ENCODE measurements at places on chromosomes 13 and 19.

DNA sequence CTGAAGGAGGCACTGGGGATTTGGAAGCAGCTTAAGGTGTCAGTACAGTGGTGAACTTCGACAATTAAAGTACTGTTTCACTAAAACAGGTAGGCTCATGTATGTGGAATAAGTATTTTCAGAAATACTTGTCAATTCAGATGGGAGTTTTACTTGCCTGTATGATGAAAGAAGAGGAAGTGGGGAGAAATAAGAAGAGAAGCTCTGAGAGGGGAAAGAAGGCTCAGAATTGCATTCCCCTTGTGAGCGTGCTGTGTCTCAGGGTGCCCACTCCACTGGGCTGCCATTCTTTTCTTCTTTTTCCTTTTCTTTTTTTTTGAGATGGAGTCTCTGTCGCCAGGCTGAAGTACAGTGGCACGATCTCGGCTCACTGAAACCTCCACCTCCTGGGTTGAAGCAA is 38.6 kb upstream of the RNF17 start:
- DNase-seq: no peak

- no peak for DNase-seq
Observed at GRCh38 chr13:33690354-33690753, 127.6 kb upstream of the RFC3 start.

DNA sequence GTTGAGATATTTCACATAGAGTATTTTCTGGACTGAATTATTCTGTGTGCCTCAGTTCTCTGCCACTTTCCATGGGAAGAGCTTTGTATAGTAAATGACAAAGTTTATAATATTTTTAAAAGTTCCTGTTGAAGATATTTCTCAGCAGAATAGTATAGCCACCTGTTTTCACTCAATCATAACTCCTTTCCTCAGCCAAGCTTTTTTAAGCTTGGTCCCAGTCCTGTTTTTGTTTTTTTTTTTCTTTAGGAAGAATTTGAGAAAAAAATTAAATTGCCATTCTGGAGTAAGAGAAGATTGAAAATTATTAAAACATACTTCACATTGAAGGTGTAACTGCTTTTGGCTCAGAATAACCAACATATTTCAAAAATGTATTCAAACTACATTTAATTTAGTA is 55.5 kb downstream of the ENOX1 start:
- DNase-seq: no peak

DNA sequence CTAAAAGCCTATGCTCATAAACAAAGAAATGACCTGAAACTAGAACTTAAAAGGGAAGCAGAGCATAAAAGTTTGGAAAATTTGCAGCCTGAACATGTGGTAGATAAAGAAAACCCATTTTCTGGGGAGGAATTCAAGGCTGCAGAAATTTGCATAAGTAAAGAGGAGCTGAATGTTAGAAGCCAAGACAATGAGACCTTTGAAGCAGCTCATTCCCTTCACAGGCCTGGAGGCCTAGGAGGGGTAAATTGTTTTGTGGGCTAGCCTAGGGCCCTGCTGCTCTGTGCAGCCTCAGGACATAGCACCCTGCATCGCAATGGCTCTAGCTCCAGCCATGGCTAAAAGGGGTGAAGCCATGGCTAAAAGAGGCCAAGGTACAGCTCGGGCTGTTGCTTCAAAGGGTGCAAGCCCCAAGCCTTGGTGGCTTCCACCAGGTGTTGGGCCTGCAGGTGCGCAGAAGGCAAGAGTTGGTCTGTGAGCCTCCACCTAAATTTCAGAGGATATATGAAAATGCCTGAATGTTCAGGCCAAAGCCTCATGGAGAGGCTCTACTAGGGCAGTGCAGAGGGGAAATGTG is 38.3 kb downstream of the ZIC2 start:
- no peak for DNase-seq

DNA sequence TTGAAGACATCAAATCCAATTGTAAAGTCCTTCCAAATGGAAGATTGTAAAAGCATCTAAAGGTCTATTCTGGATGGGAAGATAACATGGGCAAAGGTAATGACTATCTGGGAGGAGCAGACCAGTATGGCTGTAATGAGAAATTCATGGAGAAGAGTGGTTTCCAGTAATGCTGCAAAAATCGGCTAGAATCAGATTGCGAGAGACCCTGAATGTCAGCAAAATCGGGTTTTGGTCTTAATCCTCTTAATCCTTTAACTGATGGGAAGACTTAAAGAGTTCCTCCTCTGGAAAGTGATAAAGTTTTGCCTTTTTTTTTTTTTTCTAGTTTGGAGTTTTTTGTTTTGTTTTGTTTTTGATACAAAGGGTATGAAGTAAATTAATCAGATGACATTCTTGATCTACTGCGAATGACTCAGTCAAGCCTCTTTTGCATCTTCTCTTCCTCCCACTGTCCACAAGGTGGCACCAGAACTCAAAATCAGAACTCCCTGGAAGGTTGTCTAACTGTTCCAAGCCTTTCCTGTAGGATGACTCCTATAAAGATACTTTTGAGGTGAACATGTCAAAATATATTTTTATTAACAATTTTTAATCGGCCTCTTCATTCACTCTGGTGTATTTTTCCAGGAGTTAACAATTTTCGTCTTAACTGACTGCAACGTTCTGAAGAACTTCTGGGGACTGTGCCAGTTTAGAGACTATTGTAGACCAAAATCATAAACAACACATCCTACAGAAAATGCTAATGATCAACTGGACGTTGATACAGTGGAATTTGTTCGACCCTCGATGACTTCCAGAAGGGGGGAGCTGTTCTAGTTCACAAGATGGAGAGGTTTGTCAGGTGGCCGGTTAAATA is 213.3 kb upstream of the MIR17HG start:
- DNase-seq: no peak

- no peak for DNase-seq
Observed at GRCh38 chr19:17327654-17328516, 6.8 kb downstream of the ANO8 start.

- DNase-seq: peak; percentile 35
Observed at GRCh38 chr19:4866595-4867424, 657 bp downstream of the PLIN3 start.

GRCh38 chr13:30904043-30904442 is 2.0 kb upstream of the MEDAG start:
- no peak for DNase-seq

DNA sequence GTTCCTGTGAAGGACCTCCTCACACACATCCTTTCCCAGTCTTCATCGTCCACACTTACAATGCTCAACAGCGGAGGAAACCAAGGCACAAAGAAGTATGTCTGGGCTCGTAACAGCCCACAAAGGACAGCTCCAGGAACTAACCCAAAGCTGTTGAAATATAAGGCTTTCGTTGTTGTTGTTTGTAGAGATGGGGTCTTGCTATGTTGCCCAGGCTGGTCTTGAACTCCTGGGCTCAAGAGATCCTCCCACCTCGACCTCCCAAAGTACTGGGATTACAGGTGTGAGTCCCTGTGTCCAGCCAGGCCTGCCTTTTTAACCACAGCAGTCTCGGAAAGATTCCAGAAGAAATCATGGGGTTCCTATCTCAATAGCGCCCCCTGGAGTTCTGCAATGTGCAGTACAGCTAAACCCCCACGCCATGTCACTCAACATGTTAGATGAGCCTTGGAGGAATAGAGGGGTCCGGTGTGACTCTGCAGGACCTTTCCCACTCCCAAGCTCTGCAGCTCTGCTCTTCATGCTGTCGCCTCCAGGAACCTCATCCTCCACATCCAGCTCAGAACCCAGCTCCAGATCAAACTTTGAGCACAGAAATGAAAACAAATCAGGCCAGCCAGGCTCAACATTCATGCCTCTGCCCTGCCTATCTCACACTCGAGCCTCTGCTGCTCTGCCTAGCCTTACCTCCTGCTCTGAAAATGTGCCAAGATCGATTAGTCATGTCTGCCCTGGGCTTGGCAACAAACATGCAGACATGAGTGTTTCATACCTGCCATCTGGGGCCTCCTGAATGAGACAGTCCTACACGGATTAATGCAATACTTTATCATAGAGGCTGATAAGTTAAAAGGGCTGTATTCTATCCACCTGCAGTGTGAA is 7.5 kb downstream of the PLA2G4C start:
- DNase-seq: no peak

DNA sequence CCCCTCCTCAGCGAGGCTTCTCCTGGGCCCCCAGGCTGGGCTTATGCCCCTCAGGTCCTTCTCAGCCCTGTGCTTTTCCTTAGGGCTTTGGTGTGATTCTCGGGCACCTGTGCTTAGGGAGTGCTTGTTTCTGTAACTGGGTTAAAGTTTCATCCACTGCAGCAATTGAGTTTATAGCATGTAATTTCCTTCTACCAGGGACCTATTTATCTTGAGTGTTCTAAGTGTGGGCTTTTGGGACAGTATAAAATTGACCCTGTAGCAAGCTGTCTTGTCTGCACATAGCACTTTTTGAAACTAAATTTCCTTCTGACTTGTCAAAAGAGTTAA is 47.6 kb downstream of the GATAD2A start:
- no peak for DNase-seq

DNA sequence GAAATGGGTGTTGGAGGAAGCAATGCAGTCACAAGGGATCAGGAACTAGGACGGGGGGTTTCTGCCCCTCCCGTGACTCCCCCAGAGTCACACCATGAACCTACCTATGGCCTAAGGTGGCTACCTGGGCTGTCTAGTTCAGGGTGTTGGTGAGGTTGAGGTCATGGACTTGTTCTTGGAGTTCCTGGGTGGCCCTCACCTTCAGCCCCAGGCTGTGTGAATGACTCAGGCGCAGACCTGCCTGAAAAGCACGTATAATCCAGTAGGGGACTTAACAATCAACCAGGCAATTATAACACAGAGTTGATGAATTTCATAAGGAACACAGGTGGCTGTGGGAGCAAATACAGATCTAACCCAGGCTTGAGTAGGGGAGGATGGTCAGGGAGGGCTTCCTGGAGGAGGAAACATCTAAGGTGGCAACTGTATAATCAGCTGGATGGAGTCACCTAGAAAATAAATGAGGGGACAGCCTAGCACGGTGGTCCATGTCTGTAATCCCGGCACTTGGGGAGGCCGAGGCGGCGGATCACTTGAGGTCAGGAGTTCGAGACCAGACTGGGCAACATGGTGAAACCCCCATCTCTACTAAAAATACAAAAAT is 25.6 kb upstream of the ADGRE1 start:
- DNase-seq: no peak

GRCh38 chr13:100068133-100068931 is 20.6 kb upstream of the PCCA start:
- no peak for DNase-seq

GRCh38 chr19:17075864-17076542 is 426 bp downstream of the MYO9B start:
- peak; percentile 31 for DNase-seq

GRCh38 chr19:3370728-3371591 is 4.6 kb downstream of the NFIC start:
- DNase-seq: no peak

- no peak for DNase-seq
Observed at GRCh38 chr13:33828431-33829129, 10.6 kb downstream of the RFC3 start.

DNA sequence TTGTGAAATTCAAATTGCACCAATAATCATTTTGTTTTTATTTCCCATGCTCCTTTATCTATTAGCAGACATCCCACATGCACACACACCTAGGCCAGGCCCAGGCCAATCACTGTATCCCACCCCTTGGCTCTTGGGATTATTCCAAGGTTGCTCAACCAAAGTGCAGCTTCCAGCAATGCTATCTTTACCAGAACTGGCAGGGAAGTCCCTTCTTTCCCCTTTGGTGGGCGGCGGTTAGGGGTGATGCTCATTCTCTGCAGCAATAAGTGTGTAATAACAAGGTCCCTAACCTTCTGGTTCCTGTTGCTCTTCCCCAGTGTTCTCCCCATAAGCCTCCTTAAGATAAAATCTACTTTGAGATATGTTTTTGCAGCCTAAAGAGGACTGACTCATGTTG is 18.3 kb upstream of the KCTD12 start:
- no peak for DNase-seq

GRCh38 chr19:54451331-54451871 is 2.4 kb downstream of the LENG8 start:
- no peak for DNase-seq

- no peak for DNase-seq
Observed at GRCh38 chr13:29922896-29923295, 72.5 kb upstream of the UBL3 start.

GRCh38 chr19:19336597-19336996 is 16.0 kb downstream of the MAU2 start:
- DNase-seq: no peak

- DNase-seq: no peak
Observed at GRCh38 chr19:40262422-40262821, 22.7 kb downstream of the AKT2 start.

DNA sequence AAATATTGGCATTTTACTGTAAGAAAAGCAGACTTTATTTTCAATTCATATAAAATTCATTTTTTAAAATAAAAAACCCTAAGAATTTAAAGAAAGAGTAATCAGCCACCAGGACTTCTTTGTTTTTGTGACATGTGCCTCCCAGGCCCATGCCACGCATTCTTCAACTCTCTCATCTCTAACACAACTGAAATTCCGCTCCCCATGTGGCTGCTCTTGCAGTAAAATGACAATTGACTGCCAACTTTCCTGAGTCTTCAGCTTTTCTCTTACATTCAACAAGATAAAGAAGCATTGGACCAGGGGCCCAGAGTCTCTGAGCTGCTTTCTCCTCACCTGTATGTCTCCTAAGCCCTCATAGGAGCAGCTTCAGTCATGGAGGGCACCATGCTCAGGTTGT is 372.1 kb downstream of the UQCRFS1 start:
- DNase-seq: no peak

GRCh38 chr19:18429717-18430416 is 8.1 kb downstream of the ISYNA1 start:
- DNase-seq: no peak

DNA sequence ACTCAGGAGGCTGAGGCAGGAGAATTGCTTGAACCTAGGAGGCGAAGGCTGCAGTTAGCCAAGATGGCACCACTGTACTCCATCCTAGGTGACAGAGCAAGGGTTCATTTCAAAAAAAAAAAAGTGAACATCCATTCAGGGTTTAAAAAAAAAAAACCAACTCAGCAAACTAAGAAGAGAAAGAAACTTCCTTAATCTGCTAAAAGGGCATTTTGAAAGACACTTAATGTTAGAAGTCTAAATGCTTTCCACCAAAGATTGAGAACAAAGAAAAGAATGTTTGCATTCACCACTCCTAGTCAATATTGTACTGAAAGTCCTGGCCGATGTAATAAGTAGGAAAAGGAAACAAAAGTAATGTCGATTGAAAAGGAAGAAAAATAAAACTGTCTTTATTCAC is 7.1 kb upstream of the PSMC4 start:
- DNase-seq: no peak

GRCh38 chr19:50046649-50047503 is 21.1 kb downstream of the ZNF473 start:
- DNase-seq: peak; percentile 49

GRCh38 chr19:40552848-40553247 is 23.8 kb upstream of the SHKBP1 start:
- DNase-seq: no peak

Data from stimulated activated CD4-positive, alpha-beta T cell treated with anti-CD3 and anti-CD28 coated beads, TNF-alpha, amount 100 ng/mL, for 1 hour (primary cell).